ENCODE measurements at places on chromosomes 16 and 17.

- no peak for DNase-seq
Measured at GRCh38 chr16:81899601-81900000, 111.7 kb downstream of the SDR42E1 start.

- no peak for DNase-seq
Measured at GRCh38 chr17:39951924-39952679, 10.7 kb upstream of the GSDMA start.

GRCh38 chr17:1030684-1031532 lies 34.0 kb downstream of the TIMM22 start:
- DNase-seq, result no peak

DNA sequence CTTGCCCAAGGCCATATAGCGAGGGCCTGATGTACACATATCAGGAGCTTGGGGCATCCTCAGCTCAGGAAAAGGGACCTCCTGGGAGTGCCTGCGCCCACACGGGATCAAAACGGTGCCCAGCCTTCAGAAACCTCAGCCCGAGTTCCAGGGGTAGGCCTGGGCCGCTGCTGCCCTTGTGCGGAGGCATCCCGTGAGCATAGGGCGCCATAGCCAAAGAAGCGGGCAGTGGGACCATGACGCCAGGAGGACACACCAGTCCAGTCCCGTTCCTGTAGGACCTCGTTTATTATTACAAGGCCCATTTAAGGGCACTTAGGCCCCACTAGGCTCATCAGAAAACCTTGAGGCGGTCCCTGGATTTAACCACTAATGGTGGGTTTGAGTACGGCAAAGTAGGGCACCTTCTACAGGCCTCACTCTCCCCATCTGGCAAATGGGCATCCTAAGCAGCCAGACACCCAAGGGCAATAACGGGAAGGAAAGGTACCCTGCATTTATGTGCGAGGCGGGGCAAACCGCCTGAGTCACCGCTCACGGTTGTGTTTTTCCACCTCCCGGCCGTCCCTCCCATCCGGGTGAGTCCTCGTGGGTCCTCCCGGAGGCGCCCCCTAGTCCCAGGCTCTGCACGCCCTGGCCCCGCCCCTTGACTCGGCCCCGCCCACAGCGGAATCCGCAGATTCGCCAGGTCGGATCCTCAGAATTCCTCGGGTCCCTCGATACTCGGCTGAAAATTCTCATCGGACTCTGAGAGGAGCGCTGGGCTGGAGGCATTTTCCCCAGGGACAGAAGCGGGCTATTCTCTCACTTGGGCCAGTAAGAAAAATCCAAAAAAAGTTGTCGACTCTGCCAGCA lies 726 bp upstream of the SETD1A start:
- peak; percentile 83 for DNase-seq

DNA sequence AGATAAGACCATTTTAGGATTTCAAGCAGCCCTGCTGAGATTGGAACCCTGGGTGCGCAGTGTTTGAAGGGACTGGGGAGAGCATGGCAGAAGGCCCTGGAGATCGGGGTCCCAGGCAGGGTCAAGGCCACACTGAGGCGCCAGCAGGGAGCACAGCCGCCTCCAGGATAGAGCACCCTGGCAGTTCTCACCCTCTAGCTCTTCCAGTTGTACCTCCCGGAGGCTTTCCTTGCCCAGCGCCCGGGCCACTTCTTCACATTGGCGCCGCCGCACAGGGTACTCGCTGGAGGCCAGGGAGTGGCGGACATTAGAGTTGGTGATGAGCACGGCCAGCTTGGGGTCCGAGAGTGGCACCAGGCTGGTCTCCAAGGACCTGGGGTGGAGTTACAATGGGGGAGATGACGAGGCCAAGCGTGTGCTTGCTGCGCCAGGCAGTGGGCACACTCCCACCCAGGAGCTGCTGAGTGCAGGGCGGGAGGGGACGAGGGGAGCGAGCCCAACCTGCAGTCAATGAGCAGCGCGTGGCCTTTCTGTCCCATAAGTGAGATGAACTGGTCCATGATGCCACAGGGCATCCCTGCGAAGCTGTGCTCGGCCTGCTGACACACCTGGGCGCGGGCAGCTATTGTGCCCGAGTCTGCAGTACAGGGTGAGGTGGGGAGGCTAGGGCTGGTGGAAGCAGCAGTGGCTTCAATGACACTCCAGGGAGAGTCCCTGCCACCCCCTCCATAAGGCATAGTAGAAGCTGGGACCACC lies 2.3 kb downstream of the GALK1 start:
- no peak for DNase-seq

DNA sequence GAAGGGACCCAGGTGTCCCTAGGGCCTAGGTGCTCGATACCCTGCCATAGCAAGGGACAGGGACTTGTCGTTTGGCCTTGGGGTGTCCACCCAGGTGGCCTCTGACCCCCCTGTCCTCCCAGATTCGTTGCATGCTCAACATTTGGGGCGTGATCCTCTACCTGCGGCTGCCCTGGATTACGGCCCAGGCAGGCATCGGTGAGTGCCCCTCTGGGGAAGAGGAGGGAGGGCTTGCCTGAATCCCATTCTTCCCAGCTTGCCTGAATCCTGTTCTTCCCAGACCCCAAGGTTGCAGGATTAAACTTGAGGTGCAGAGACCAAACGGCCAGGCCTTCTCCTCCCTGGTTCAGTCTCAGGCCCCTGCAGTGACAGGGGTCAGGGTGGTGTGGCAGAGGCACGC lies 3.2 kb downstream of the SLC12A3 start:
- DNase-seq, result no peak

DNA sequence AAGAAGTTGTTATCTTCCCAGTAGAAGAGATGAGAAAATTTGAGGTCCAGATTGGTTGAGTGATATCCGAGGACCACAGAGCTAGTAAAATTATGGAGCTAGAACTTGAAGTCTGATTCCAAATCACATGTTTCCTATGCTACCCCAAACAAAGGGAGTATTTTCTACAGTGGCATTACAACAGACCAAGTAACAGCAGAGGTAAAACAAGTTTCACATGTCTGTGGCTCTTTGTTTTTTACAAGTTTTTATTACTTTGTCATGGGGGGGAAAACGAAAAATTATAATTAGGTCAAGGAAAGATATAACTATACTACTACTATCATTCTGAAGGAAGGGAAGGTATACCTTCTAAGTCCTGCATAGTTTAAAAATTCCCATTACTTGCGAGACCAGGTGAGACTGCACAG lies 49.4 kb downstream of the KANSL1 start:
- DNase-seq, result no peak

DNA sequence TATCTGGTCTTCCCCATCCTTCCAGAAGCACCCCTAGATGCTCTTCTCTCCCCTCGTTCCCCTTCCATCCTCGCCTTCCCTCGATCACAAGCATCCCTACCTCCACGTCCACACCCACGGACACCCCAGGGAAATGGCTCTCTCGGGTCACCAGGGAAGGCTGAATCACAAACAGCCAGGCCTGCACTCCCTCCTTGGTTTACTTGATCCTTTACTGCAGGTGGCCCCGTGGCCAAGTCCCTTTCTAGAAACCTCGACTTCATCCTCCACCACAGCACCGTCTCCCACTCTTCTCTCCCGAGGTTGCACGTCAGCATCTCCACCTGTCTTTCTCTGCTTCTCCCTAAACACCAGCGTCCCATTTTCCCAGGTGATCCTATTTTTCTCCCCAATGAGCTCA lies 6.5 kb upstream of the RBFOX3 start:
- DNase-seq, result no peak
